Stimulated activated CD4-positive, alpha-beta T cell treated with anti-CD3 and anti-CD28 coated beads, Interleukin-1b, Interleukin-23, amount 100 ng/mL, for 1 hour (primary cell): ENCODE measurements at places on chromosomes 2 and 18.

GRCh38 chr2:12817870-12818269 is 101.1 kb downstream of the TRIB2 start:
- DNase-seq: no peak

- DNase-seq: no peak
Observed at GRCh38 chr2:157559461-157559860, 69.2 kb downstream of the ACVR1C start.

GRCh38 chr2:8623958-8624591 is 57.8 kb upstream of the ID2 start:
- DNase-seq: no peak

DNA sequence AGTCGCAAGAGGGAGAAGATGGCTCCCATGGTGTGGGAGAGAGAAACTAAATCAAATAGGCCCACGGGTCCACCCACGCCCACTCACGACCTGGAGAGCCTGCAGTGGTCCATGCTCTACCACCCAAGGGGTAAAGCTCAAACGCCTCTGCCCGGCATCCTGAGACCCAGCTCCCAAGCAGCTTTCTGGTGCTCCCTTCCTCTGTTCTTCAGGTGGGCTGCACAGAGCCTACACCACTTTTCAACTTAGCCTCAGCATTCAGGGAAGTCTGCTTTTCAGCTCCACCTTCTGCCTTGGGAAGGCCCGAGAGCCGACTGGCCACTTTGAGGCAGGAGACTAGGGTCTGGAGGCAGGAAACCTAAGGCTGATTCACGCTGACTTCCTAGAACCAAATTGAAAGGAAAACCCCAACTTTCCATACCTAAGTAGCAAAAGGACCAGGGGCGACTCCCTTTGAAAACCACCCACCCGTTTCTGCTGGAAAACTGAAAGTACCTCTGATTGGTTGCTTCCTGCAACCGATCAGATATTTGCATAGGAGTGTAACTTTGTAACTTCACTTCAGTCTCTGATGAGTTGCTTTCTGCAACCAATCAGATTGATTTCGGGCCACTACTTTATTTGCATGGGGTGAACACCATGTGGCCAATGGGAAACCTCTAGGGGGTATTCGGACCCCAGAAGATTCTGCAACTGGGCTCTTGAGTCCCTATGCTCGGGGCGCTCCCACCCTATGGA is 26.8 kb upstream of the SPATA3 start:
- DNase-seq: no peak

DNA sequence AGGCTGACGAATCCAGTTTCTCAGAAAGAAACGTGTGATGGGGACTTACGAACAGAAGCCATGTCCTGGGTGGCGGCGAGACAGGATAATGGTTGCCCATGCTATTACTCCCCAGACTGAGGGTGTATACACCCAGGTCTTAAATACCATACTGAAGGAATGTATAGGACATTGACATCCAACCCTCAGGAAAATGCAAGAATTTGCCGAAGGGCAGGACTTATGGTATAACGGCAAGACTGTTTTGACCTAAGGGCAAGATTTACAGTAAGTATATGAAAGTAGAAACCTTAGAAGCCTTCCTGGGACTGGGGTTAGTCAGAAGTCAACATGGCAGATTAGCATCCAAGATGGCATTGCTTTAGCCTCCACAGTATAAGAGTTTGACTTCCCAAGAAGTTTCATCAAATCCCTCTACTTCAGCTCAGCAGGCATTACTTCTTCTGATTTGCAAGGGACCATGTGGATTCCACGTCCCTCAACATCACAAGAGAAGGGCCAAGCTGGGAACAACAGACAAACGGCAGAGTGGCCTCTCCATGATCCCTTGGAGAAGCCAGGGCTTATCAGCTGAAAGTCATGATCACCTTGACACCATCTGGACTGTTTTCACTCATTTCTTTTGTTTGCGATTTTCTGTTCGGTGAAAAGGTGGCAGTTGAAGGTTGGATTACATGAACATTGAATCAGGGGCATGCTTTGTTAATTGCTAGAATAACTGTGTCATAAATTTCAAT is 21.1 kb downstream of the ST3GAL5 start:
- DNase-seq: no peak

GRCh38 chr2:175131252-175131651 is 36.8 kb downstream of the ATF2 start:
- no peak for DNase-seq

GRCh38 chr18:51865538-51865937 is 474.5 kb upstream of the DCC start:
- no peak for DNase-seq

DNA sequence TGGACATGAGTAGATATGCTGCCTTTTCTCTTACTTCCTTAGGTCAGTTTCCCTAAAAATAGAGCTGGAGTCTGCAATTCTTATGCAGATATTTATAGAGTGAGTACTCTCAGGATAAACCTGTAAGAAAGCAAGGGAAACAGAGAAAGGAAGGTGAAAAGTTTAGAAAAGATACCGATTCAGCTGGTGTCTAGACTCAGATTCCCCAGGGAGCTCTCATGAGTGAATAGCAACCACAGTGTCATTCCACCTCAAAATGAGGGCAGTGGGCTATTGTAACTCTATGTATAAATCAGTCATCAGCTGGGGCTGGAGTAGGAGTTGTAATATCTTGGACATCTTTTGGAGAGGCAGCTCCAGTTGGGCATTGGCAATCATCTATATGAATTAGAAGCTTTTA is 1485.1 kb upstream of the TMEFF2 start:
- no peak for DNase-seq

GRCh38 chr2:231462729-231463465 is 1.4 kb downstream of the NCL start:
- no peak for DNase-seq

DNA sequence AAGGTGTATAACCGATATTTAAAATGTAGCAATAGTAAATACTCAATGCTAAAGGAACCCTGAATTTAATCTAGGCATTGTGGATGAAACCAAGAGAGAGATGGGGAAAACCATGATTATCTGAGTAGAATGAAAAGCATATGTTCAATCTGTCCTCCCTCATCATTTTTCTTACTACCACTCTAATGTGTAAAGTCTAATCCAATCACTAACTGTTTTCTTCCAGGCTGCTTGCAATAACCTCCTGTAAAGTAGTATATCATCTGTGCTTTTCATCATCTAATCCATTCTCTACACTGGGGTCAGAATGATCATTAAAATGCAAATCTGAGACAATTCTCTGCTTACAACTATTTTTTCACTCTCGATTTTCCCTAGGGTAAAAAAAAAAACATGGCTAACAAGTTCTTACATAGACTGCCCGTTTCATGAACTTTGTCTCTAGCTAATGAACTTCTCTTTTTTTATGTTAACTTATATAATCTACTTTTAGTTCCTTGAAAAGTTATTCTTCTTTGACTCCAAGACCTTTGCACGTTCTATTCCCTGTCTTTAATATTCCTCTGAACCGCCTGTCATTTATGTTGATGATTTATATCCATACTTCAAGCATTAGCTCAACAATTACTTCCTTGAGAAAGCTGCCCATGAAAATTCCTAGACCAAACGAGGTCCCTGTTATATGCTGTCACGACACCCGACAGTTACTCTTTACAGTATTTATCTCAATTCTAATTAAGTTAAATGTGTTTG is 94.7 kb upstream of the SLC8A1 start:
- no peak for DNase-seq

GRCh38 chr2:55771612-55772011 is 78.0 kb upstream of the PNPT1 start:
- DNase-seq: no peak

GRCh38 chr2:38709567-38710194 is 41.5 kb downstream of the SRSF7 start:
- no peak for DNase-seq

GRCh38 chr18:79883461-79884293 is 67.8 kb downstream of the SLC66A2 start:
- DNase-seq: no peak

GRCh38 chr2:63514781-63515180 is 73.5 kb downstream of the WDPCP start:
- DNase-seq: no peak

GRCh38 chr2:202841090-202841867 is 30.3 kb downstream of the ICA1L start:
- no peak for DNase-seq

DNA sequence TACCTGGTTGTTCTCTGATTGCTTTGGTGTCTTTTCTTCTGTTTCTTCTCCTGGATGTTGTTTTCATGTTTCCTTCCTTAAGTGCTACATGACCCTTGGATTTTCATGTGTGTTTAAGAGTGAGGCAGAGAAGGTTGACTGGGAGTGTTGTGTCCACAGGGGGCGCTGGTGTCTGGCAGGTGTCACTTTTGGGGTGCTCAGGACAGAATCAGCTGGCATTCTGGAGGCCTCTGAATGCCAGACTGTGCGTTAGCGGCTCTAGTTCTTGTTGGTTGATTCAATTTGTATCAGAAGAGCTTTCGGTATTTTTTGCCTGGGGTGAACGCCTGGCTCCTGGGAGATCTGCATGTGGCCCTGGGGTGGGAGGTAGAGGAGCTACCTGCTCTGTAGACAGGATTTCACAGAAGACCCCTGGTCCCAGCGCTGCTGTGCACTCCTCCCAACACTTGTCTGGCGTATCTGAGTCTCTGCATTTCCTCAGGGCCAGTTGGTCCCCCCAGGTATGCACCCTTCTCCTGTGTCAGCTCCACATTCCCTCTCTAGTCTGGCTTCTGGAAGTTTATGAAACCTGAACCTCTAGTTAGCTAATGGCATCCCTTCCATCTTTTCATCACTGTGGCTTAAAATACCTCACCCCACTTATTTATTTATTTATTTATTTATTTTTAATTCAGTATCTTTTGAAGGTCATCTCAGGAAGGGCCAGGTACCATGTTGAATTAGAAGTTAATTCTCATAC is 1.1 kb downstream of the GREB1 start:
- no peak for DNase-seq

DNA sequence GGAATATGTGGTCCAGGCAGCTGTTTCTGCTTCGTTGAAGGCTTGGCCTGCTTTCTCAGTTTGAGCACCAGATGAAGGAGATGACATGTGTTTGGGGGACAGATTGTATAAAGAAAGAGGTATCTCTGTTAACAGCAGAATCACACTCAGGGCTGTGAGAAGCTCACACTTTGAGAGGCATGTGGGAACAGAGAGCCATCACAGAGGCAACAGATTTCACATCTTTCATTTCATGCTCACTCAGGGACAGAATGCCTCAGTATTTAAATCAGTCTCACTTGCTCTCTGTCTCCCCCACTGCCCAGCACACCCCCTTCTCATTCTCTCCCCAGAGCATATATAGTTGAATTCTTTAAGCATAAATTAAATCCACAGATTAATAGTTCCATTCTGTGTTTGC is 37.4 kb downstream of the KIAA2012 start:
- DNase-seq: no peak

DNA sequence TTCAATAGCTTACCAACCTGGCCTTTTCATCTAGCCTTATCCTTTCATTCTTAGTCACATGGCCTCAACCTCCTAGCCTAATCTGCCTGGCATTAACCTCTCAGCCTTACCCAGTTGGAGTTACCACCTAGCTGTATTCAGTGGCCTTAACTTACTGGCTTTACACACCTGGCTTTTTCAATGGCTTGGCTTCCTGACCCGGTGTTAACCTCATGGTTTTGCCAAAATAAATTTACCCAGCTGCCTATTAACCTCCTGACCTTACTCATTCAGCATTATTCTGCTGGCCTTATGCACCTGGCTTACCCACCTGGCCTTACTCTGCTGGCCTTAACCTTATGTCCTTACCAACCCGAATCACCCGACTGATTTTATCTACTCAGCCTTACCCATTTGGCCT is 135.5 kb upstream of the ZSWIM2 start:
- no peak for DNase-seq

DNA sequence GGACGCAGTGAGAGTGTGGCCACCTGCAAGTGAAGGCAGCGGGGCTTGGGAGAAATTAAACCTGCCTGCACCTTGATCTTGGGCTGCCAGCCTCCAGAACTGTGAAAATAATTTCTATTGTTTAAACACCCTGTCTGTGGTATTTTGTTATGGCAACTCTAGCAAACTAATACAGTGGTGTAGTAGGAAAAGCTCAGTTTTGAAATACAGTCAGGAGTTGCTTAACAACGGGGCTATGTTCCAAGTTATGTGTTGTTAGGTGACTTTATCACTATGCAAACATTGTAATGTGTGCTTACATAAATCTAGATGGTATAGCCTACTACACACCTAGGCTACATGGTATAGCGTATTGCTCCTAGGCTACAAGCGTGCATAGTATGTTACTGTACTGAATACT is 93.4 kb upstream of the FN1 start:
- no peak for DNase-seq

GRCh38 chr2:206543073-206543472 is 99.2 kb upstream of the FAM237A start:
- DNase-seq: no peak

DNA sequence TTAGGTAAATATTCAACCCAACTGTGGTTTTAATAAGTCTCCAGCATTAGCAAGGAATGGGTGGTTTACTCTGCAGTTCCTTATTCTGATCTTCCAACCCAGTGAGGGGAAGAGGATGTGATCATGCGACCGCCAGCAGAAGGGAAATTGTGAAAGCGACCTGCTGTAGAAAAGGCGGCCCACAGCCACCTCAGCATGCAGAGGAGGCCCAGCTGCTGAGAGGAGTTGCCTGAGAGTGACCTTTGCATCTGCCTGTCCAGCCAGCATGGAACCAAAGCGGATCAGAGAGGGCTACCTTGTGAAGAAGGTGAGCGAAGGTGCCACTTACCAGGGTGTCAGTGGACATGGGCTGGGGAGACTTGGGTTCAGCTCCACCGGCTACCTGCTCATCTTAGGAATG is at the start of gene PLEK:
Gene PLEK (plus strand): TSS at position 196 of the 400 bp plus-strand sequence. CDS start 70 bp downstream, at position 266.
- DNase-seq: no peak
